ENCODE measurements at places on chromosomes 1 and 21.
A peak's percentile ranks its signal among the peaks of the same experiment; 100 is the strongest.

DNA sequence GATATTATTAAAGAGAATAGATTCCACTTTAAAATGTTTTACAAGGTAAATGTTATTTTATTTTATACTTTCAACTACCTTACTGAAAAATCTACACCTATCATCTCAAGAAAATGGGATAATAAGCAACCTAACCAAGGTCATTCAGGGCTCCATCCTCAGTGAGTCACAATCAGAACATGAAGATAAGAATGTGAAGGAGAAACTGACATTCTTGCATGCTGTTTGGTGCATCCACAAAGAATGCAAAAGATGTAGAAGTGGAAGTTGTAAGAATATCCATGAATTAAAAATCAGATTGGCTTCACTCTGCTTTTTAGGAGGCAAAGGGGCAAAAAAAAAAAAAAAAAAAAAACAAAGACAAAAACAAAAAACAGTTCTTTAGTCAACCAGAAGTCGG is 6.5 kb downstream of the WARS2 start:
- peak; percentile 74 for DNase-seq

DNA sequence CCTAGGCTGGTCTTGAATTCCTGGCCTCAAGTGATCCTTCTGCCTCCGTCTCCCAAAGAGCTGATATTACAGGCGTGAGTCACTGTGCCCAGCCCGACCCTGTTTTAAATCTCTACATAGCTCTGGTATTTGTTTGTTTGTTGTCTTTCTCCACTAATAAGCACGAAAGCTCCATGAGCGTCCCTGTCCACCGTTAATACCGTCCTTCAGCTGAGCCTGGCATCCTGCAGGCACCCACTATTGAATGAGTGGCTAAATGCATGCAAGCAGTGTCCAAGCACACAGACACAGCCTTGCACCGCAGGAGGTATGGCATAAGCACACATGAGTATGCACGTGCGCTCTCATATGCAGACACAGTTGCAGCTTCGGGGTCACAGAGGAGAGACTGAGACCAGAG is 4.5 kb upstream of the COL16A1 start:
- DNase-seq = peak; percentile 69

GRCh38 chr1:40971966-40972365 is 7.5 kb upstream of the CTPS1 start:
- DNase-seq = no peak

DNA sequence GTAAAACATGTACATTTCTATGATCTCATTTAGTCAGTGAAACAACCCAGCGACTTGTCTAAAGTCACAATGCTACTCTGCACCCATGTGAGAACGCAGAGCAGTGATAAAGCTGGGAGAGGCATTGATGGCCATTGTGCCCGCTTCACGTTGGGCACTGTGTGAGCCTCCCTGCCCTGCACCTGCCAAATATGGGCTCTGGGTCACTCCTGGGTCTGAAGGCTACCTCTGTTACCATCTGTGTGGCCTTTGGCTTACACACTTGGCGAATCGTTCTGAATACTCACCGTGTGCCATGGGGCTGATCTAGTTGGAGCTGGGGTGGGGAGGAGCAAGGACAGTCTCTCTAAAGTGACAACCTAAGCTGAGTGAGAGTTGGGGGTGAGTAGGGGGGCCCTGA is 29.9 kb downstream of the PCSK9 start:
- no peak for DNase-seq

DNA sequence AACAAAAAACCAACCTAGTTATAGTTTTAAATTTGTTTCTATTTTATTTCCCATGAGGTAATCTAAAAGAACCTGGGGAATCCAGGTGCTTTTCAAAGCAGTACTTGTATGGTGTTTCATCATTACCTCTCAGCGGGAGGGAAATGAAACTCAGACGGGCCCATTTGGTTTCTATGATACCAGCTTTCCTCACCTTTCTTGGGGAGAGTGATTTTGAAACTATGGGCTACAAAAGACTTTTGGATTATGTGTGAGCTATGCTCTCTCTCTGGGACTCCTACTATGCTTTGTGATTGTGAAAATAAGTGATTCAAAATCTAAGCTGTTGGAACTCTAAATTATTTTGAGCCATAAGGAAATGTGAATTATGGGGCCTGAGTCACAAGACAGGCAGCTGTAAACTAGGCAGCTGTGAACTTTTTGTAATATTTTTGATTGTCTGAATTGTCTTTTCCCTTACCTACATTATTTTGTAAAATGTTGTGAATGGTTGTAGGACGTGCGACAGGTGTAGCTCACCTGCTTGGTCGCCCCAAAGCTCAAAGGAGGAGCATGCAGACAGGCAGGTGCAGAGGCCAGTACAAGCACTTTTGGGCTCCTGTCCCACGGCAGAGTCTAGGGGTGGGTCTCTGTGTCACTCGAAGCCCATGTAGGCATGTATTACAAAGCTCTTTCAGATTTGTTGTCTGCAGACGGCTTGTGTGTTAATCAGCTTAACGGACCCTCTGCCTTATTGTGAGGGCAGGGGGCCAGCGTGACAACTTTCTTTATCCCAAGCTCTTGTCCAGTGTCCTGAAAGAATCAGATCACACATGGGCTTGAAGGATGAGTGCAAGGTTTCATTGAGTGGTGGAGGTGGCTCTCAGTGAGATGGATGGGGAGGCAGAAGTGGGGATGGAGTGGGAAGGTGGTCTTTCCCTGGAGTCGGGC is 64.8 kb upstream of the BACH1 start:
- no peak for DNase-seq

GRCh38 chr1:36253161-36253862 is 29.1 kb downstream of the THRAP3 start:
- peak; percentile 55 for DNase-seq

GRCh38 chr21:38337793-38338192 is 81.0 kb downstream of the KCNJ15 start:
- DNase-seq = no peak

GRCh38 chr21:31003471-31003870 is 34.8 kb downstream of the KRTAP19-8 start:
- no peak for DNase-seq

DNA sequence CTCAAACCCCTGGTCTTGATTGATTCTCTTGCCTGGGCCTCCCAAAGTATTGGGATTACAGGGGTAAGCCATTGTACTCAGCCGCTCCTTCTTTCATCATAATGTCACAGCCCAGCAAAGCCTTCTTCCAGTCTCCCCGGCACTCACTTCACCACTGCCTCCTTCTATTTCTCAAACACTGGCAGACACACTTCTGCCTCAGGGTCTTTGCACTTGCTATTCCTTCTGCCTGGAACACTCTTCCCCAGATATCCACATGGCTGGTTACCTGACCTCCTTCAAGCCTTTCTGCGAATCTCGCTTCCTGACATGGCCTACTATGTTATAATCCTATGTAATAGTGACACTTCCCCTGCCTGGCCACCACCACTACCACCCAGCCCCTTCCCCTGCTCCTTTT is 7.2 kb upstream of the SLC9A1 start:
- DNase-seq = no peak

DNA sequence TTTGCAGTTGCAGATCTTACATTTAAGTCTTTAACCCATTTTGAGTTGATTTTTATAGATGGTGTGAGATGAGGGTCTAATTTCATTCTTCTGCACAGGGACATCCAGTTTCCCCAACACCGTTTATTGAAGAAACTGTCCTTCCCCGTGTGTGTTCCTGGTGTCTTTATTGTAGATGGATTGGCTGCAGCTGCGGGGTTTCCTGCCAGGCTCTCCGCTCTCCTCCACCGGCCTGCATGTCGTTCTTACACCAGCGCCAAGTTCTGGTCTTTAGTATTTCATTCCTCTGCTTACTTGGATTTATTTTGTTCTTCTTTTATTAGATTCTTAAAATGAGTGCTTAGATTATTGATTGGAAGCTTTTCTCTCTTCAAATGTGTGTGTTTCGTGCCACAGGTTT is 98.9 kb upstream of the COL6A1 start:
- no peak for DNase-seq

GRCh38 chr1:157142765-157143423 is 4.7 kb upstream of the ETV3 start:
- DNase-seq = no peak

GRCh38 chr1:78091215-78091813 is 45.5 kb downstream of the GIPC2 start:
- DNase-seq = peak; percentile 50

GRCh38 chr21:32538147-32538792 is 47.1 kb downstream of the TCP10L start:
- no peak for DNase-seq

DNA sequence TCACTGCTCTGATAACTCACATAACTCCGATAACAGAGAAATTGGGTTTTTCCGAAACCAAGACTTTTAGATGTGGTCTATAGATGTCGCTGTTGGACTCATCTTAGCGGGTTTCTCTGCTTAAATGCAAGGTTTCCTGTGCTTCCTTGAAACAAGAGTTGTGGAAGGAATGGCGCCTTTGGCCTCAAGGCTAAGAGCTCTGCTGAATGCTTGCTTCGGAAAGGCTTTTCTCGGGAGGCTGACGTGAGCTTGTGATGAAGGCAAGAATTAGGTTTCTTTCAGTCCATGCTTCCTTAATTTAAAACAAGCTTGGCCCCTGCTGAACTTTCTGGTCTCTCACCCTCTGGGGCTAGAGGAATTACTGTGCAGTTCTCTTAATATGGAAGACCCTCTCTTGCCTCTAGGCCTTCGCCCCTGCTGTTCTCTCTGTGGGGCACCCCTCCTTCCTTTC is 113.5 kb downstream of the MAP3K21 start:
- DNase-seq = peak; percentile 68

DNA sequence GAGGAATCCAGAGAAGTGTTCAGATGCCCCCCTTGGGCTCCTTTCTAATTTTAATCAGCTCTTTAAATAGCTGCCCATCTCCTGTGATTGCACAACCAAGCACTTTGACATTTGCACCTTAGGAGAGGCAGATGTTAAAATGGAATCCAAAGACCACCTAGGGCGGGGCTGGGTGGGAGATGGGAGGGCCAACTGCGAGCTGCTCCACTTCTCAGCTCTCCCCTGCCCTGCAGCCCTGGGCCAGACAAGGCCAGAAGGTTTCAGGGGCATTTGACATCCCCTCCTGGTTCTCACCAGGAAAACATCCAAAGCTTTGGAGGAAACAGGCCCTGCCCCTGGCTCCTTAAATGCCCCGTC is 106.9 kb downstream of the DHRS3 start:
- DNase-seq = no peak

- DNase-seq = no peak
These were observed 3.9 kb downstream of the EFCAB14 start for GRCh38 chr1:46714976-46715375.

DNA sequence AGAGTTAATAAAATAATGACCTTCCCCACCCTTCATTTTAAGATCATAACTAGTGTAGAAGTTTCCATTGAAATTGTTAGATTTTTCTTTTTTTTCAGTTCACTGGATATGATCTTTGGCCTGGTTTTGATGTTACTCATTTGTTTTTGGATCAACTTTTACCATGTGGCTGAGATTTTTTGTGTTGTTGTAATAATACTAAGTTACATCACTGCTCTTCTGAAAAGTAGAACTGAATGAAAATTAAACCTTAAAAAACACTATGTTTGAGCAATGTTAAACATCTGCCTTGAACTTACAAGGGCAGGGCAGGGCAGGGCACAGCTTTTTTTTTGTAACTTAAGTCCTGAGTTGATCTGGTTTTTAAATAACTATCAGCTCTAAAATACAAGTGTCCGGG is 204.8 kb upstream of the ADAMTS5 start:
- DNase-seq = peak; percentile 44

GRCh38 chr1:50422946-50423669 is at the start of gene DMRTA2:
TSS of gene DMRTA2 (minus strand) at chr1:50423443. CDS start at chr1:50421536, 1,907 bp downstream.
- DNase-seq = peak; percentile 49

- DNase-seq = no peak
These were observed 1.0 kb downstream of the LIN28A start for GRCh38 chr1:26411624-26412074.

GRCh38 chr1:176462674-176463378 is at the start of gene PAPPA2:
TSS of gene PAPPA2 (plus strand) at chr1:176463175. CDS start at chr1:176556323, 93,148 bp downstream.
- DNase-seq = no peak

- peak; percentile 41 for DNase-seq
These were observed 53.1 kb upstream of the LBR start for GRCh38 chr1:225480825-225481434.

DNA sequence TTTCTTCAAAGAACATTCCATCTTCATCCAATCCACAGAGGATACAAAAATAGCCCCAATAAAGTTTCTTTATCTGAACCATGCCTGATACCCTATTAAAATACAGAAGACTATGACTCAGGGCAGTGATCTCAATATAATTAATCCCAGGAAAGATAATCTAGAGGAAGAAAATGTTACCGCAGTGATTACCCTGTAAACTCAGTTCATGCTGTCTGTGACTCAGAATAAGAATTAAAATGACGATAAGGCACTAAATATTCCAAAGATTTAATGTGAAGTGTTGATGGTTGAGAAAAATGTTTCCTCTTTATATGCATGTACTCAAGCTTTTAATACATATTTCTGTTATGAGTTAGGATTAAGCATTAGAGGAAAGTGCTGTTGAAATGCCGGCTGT is 88.6 kb upstream of the LYPLAL1 start:
- peak; percentile 93 for DNase-seq

- DNase-seq = no peak
These were observed 32.3 kb downstream of the TMEM63A start for GRCh38 chr1:225849925-225850324.

All from EH (cell line).